Activated CD4-positive, alpha-beta memory T cell treated with anti-CD3 and anti-CD28 coated beads for 36 hours (primary cell): ENCODE measurements at places on chromosomes 16 and 17. TPM values are rescaled to one million over a fixed set of nuclear protein-coding genes. Genes with fewer than 3 reads are reported as not detected.

GRCh38 chr16:923184-923583, 47.6 kb downstream of the LMF1 start:
- no peak for DNase-seq

- no peak for DNase-seq
Observed at GRCh38 chr16:49556606-49557446, 183.2 kb downstream of the C16orf78 start.

DNA sequence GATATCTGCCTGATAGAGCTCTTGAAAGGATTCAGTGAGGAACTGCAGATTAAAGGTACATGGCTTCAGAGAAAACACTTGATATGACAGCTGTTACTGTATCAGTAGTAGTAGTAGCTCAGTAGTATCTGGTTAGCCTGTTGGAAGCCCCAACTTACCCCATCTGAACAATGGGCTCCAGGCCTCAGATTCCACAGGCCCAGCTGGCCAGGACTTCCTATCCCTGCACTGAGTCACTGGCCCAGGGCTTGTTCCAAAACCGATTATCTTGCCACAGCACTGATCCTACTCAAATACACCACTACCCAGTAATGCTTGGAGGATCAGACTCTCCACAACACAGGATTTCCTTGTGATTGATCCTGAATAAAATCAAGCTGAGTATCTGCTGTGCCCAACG, 32.6 kb downstream of the DCUN1D3 start:
- DNase-seq = no peak

- DNase-seq = no peak
Observed at GRCh38 chr17:63647065-63647725, 25.0 kb downstream of the MAP3K3 start.

DNA sequence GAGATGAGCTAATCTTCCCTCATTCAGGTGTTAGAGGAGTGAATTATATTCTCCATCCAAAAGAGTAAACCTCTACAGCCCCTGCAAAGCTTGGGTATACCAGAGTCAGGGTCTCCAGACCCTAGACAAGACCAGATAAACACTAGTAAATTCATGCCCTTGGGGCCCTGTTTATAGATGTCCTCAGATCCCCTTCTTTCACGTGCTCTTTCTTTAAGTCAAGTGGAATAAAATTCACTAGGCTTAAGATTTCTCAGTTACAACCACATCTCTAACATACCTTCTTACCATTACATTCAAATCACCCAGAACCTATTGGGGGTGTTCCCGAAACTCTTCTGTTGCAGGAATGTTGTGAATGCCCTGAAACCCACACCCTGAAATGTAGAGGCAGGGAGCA, 2.2 kb upstream of the C17orf58 start:
- DNase-seq = no peak

- DNase-seq = peak; percentile 76
Observed at GRCh38 chr17:60600490-60601446, 775 bp downstream of the PPM1D start.

DNA sequence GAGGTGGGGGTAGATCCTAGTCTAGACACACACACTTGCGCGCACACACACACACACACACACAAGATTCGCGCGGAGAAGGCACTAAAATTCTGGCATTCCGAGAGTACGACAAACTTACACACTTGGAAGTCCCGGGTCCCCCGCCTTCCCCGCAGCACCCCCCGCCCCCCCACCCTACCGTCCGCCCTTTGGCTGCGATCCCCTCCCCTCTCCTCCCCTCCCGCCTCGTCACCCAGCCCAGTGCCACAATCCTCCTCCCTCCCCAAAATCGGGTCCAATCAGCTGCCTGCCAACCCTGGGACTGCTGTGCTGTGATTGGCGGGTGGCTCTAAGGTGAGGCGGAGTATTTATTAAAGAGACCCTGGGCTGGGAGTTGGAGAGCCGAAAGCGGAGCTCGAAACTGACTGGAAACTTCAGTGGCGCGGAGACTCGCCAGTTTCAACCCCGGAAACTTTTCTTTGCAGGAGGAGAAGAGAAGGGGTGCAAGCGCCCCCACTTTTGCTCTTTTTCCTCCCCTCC, at the start of gene SOX9:
SOX9 (plus strand) TSS at position 379 of the 522 bp plus-strand sequence. CDS start 372 bp downstream, outside the sequence.
- no peak for DNase-seq

- DNase-seq = no peak
Observed at GRCh38 chr17:18008496-18009268, 30.3 kb downstream of the ATPAF2 start.

- DNase-seq = no peak
Observed at GRCh38 chr16:17316005-17316404, 154.8 kb downstream of the XYLT1 start.

- no peak for DNase-seq
Observed at GRCh38 chr16:21339941-21340340, 61.9 kb upstream of the CRYM start.

DNA sequence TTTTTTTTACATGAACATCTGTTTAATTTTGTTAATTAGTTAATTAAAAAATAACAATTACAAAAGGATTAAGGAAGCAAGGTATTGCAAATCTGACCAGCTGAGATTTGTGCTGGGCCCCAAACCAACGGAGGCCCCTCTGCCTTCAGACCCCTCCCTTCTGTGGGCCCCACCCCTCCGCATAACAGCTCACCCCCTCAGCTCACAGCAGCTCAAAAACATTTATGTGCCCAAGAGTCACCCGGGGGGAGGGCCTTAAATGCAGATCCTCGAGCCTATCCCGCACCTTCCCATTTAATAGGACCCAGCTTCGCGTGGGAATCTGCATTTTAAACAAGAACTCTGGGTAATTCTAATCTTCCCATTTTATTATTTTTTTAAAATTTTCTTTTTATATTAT, 75.0 kb downstream of the MGAT5B start:
- DNase-seq = no peak

- DNase-seq = peak; percentile 10
Observed at GRCh38 chr16:22035153-22035552, 27.2 kb downstream of the MOSMO start.

SLC6A4 gene
- total RNA-seq = not detected

MYLK3 gene
- not detected for total RNA-seq

CA4 gene
- not detected for total RNA-seq
